ENCODE measurements at places on chromosomes 7 and 10.

DNA sequence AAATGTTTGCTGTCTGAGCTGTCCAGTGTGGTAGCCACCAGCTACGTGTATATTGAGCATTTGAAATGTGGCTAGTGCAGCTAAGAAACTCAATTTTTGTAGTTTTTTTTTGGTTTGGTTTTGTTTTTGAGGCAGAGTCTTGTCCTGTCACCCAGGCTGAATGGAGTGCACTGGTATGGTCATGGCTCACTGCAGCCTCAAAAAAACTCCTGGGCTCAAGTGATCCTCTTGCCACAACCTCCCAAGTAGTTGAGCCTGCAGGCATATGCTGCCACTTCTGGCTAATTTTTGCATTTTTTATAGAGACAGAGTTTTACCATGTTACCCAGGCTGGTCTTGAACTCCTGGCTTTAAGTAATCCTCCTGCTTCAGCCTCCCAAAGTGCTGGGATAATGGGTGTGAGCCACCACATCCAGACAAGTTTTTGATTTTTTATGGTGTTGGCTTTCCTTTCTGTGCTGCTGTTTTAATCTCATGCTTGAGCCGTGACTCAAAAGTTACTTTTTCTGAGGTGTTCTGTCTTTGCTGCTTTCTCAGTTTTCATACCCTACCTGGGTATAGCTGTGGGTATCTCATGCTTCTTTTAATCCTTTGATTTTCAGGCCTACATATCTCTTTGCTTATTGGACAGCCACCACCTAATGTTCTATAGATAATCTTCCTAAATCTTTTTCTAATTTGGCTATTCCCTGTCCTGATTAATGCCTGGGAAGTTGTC, 16.0 kb downstream of the WAC start:
- no peak for DNase-seq

GRCh38 chr7:80830584-80831285, 88.1 kb downstream of the SEMA3C start:
- DNase-seq, result no peak

GRCh38 chr10:123997486-123998196, 95.8 kb downstream of the CHST15 start:
- peak; percentile 99 for DNase-seq

DNA sequence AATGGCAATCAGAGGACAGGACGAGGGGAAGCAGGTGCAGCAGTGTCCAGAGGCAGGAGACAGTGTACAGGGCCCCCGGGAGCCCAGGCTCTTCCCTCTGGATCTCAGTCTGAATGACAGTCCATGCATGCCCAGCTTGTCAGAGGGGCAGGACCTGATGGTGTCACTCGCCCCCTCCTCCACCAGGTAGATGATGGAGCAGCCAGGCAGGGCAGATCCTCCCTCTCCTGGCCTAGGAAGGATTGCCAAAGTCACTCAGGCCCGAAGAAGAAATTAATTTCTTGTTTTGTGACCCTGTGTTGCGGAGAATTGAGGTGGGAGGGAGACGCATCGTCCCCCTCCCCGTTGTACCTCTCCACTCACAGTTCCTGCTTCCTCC, 4.0 kb downstream of the VSTM4 start:
- DNase-seq, result no peak

DNA sequence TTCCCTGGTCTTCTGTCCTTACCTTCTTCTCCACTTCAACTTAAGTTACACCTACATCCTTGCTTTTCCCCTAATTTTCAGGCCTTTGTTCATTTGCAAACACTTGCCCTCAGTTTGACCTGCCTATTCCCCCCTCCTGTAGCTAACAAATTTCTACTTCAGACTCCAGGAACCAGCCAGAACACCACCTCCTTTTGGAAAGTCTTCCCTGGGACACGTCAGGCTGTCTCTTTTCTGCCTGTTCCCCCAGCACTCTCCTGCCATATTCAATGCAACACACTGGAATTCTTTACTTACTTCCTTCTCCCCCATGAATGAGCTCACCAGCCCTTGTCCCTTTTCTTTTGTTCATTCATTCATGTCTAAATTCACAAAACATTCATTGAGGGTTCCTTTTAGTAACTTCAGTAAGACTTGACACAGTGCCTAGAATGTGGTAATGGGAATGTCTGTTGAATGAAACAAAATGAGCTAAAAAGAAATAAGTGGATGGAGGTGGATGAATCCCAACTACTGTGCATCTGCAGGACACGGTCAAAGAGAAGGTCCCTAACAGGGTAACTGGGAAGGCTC, 478.0 kb downstream of the KCNMA1 start:
- no peak for DNase-seq

GRCh38 chr7:35454575-35455385, 200.9 kb upstream of the TBX20 start:
- DNase-seq, result no peak

DNA sequence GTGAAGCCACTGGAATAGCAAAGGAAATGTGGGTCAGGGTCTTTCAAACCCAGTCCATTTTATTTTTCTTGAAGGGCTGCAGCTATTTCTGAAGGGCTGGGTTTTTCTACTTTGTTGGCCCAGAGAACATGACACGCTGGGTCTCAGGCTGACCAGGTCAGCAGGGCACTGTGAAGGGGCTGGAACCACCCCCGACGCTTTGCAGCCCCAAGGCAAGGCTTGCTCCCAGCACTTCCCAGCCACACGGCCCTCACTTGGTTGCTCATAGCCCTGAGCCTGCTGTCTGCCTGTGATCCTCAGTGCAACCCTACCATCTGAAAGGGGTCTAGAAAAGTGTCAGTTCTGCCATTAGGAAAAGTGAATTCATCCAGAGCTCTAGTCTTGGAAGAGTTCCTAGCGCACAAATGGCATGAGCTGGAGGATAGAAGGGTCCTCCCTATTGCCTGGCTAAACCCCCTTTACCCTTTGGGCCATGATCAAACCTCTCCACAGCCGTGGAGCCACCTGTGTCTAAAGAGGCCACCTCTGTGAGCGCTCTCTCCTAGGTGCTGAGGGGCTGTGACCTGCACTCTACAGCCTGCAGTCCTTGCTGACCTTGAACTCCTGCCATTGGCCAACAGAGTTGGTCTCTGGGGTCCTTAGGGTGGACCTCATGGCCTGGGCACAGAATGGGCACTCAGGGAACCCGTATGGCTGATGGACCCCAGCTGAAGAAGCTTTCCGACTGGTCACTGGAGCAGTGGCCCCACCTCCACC, 132.0 kb downstream of the RGS10 start:
- no peak for DNase-seq

DNA sequence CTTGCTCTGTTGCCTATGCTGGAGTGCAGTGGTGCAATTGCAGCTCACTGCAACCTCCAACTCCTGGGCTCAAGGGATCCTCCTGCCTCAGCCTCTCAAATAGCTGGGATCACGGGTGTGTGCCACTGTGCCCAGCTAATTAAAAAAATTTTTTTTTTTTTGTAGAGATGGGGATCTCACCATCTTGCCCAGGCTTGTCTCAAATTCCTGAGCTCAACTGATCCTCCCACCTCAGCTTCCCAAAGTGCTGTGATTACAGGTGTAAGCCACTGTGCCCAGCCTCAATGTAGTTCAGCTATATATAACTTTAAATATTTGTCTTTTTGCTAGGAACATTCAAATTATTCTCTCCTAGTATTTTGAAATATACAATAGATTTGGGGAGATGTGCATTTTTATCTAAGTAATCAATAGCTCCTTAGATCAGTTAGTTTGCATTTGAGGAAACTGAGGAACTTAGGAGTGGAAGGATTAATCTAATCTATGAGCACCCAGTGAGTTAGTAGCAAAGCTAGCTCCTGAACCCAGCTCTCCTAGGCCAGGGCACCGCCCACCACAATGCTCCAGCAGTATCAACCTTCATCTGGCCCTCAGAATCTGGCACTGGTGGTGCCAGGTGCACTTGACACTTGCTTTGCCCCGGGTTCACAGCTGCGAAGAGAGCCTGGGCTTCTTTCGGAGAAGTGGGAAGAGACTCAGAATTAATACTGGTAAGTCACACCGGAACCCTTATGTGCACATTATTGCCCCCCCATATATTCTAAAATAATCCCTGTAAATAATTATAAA, 5.9 kb upstream of the LRMDA start:
- DNase-seq, result no peak

- peak; percentile 97 for DNase-seq
Measured at GRCh38 chr10:63681993-63682697, 160.9 kb downstream of the REEP3 start.

- no peak for DNase-seq
Measured at GRCh38 chr10:86434656-86435055, 68.1 kb upstream of the GRID1 start.

GRCh38 chr7:104275900-104276299, 52.5 kb upstream of the LHFPL3 start:
- no peak for DNase-seq

GRCh38 chr7:101729241-101729883, 88.1 kb upstream of the CUX1 start:
- DNase-seq, result no peak

DNA sequence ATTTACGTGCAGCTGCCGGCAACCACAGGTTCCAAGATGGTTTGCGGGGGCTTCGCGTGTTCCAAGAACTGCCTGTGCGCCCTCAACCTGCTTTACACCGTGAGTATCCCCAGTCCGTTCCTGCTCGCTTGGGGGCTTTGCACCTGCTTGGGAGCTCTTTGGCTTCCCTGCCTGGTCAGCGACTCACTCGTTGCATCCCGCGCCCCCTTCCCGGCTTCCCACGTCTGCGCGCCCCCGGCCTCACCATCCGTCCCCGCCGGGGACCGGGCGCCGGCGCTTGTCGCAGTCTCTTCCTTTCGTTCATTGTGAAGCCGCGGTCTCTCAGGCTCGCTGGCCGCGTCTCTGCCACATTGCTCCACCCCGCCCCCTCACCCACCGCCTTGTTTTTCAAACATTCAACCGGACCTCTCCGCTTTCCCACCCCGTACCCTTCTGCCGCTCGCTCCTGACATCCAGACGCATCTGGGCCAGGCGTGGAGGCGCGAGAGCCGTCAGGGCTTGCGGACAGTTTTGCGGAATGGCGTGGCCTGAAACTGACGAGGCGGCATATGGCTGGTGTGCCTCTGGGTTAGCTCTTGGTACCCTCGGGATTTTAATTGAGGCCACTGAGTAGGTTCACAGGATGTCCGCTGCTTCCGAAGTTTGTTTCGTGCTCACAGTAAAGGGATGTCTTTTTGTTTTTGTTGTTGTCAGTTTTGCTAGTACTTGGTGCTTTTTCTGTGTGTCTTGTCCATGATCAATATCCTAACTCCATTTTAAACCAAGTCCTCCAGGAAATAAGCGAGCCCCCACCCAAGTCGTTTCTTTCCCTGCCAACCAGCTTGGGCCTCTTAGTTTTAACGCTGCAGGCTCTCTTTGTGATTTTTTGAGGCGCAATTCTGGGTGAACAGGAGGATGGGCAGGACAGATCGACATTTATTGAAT, 639 bp downstream of the TSPAN13 start:
- DNase-seq, result no peak

DNA sequence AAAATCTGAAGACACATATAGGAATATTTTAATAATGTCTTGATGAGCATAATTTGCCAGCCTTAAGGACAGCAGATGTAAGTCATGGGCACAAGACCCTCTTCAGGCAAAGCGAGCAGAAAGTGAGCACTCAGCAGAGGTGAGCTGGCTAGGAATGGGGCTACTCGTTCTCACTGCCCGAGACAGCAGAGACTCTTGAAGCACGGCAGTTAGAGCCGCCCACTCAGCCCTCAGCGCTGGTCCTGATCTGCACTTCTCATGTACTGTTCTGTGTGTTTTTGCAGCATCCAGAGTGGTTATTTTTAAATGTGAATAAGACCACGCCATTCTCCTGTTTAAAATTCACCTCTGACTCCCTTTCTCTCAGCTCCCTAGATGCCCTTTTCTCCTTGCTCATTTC, 65.3 kb downstream of the GFRA1 start:
- no peak for DNase-seq

DNA sequence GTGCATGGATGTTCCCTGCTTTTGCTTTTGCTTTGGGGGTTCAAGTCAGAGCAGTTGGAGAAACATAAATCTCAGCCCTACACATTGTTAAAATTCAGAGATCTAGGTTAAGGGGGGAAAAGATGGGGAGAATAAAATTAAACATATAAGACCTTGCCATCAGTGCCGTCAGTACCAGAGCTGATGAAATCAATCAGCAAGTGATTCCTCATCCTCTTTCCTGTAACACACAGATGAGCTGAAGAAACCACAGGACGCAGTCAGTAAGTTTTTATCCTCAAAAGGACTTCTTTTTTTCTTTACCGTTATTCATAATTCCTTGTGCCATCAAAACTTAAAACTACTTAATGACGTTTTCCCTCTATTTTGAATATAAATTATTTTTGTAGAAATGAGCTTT, 5.9 kb downstream of the HECW1 start:
- DNase-seq, result no peak

DNA sequence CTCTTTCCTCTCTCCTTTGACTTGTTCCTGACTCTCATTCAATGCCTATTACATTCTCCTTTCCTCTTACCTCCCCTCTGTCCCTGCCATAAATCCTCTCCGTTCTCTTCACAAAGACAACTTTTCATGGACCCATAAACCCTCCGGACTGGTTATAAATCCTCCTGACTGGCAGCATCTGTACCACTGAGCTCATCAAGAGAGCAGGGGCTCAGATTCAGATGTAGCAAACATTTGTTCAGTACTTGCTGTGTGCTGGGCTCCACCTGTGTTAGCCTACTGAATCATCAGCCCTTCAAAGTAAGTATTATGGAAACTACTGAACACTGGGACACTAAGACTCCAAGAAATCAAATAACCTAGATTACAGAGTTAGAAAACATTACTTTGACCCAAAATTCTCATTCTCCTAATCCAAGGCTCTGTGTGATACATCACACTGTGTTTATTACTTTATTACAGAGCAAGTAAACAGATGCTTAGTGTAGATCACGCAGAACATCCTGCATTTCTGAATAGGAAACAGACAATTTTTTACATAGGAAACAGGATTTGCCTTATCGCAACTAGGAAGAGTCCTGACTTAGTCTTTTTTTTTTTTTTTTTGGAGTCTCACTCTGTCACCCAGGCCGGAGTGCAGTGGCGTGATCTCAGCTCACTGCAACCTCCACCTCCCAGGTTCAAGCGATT, 108.6 kb upstream of the PDE1C start:
- no peak for DNase-seq

DNA sequence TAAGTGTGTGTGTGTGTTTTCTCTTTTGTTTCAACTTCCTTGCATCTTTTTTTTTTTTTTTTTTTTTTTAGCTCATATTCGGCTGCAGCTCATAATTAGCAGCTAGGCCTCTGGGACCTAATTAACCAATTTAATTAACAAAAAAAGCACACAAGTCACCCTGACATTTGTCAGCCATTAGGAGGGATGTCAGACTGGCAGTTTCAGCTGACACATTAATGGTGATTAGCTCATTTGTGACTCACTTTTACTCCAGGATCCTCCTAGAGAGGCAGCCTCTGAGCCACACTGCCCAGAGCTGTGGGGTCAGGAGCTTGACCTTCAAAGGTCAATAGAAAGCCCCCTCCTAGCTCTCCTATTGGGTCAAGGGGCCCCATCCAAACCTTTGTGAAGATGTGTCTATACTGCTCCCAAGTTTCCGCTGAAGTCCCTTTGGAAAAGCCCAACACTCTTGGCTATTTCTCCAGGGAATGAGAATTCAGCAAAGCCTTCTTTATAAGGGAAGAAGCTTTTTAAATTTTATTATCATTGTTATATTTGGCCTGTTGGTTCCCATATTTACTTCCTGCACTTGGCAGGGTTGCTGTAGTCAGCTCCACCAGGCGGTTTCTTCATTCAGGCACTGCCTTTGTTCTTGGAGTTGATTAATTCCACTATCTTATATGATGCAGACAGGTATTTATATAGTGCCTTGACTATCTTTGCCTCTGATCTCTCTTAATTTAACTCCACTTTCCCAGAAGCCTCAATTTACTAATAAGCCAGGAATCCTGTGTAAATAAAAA, 109.5 kb upstream of the HABP2 start:
- DNase-seq, result no peak

- DNase-seq, result no peak
Measured at GRCh38 chr10:124722798-124723783, 21.1 kb downstream of the FAM53B start.
